ENCODE measurements at places on chromosomes 16 and 17. TPM values are rescaled to one million over a fixed set of nuclear protein-coding genes. Genes with fewer than 3 reads are reported as not detected.

Gene FADS6
- total RNA-seq = not detected

Gene CCL7
- total RNA-seq = not detected

Gene TBC1D3B
- total RNA-seq = 9.9 TPM

- no peak overlapping the region for H3K4me3 ChIP-seq
- DNase-seq = no peak
- no peak overlapping the region for H3K27ac ChIP-seq
- H3K36me3 ChIP-seq = peaks cover 7% of the 10 kb centered on the region
- H3K4me1 ChIP-seq = peaks cover 2% of the 10 kb centered on the region
- H3K27me3 ChIP-seq = no peaks in the 10 kb centered on the region
Measured at GRCh38 chr16:46650254-46650623, 29.1 kb upstream of the SHCBP1 start.
